ENCODE measurements at places on chromosomes 7 and 10. TPM values are rescaled to one million over a fixed set of nuclear protein-coding genes. Genes with fewer than 3 reads are reported as not detected.

Gene HOXA7
- polyA plus RNA-seq = 14.2 TPM

DNA sequence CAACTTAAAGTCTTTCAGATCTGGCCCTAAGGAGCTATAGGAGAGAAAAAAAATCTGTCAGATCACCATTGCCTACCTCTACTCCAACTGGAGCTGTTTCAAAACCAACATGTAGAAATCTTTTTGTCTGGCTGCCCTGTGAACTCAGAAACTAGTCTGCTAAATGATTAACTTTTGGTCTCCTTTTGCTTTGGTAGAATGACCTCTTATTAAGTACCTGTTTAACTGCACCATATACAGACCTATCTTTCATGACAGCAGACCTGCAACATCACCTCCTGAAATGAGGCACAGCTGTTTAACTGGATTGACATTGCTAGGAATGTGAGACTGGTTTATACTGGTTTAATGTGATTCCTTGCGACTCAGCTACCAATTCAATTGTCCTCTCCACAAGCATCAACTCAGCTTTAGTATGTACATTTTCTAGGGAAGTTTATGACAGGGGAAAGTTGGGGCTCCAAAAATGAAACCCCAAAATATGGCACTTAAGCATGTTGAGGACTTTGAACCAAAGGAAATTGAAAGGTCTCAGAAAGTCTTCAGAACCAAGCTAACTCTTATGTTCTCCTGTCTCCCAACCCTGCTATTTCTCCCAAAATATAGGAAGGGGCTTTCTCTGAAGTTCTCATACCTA lies 1.8 kb downstream of the CYP3A43 start:
- no peak for DNase-seq

GRCh38 chr10:30821261-30821993 lies 191.9 kb upstream of the LYZL2 start:
- DNase-seq = no peak

Gene DNAJC2
- 16.7 TPM for polyA plus RNA-seq

GRCh38 chr7:154767821-154768415 lies 235.0 kb downstream of the PAXIP1 start:
- no peak for DNase-seq

Gene SLC26A3
- 0.03 TPM for polyA plus RNA-seq

GRCh38 chr7:28774261-28774988 lies 183.7 kb downstream of the TRIL start:
- DNase-seq = no peak

DNA sequence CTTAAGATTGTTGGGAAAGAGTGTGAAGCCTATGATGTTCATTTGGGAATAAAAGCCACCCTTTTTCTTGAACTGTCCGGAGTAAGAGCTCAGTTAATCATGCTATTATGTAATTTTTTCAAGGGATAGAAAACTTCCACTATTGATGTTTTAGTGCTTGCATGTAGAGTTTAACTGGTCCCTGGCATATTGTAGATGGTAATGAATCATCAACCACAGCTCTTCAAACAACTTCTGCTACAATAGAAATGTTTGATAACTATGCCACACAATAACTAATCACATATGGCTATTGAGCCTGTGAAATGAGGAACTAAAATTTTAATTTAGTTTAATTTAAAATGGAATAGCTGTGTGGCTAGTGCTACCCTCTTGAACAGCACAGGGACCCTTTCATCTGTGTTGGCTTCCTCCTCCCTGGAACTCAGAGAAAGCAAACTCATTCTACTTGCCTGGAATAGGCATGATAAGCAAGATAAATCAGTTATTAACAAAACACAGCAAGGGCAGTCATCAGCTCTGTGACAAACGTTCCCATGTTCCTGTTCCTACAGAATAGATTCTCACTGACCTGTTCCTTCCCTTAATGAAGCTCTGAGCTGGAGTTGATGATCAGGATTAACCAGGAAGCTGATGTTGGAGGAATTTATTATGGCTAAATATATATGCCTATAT lies 4.9 kb upstream of the SRI start:
- no peak for DNase-seq

- no peak for DNase-seq
These were observed 23.9 kb downstream of the RPA3 start for GRCh38 chr7:7694542-7694941.

Gene TLX1
- not detected for polyA plus RNA-seq

Gene CCDC146
- 6.6 TPM for polyA plus RNA-seq

- no peak for DNase-seq
These were observed 1.0 kb downstream of the SEPHS1 start for GRCh38 chr10:13347043-13347499.

DNA sequence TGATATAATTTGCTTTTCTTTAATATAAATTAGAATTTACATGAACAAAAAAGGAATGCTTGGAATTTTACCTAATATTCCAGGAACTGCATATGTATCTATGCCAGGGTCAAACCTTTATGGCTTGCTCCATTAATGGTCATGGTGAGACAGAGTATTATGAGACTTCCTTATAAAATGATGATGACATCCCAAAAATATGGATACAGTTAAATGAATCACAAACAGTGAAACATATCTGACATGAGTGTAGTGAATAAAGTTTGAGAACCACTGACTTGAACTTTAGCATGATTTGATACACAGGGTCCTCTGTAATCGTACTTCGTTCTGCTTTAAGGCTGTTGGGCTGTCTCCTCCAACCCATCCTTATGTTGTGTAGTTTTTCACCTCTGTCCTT lies 51.8 kb downstream of the MARCHF5 start:
- no peak for DNase-seq

Gene GLRX3
- 51.0 TPM for polyA plus RNA-seq

Gene STAG3
- polyA plus RNA-seq = 0.61 TPM

- DNase-seq = no peak
These were observed 255.0 kb downstream of the BMPER start for GRCh38 chr7:34160261-34160752.

Gene NEUROD6
- not detected for polyA plus RNA-seq

Gene CABCOCO1
- 0.61 TPM for polyA plus RNA-seq

- DNase-seq = no peak
These were observed at the start of gene PGAM2 for GRCh38 chr7:44065431-44066110. Gene PGAM2, minus strand, starts transcription at chr7:44065567. Its CDS starts 38 bp downstream, at chr7:44065529.

DNA sequence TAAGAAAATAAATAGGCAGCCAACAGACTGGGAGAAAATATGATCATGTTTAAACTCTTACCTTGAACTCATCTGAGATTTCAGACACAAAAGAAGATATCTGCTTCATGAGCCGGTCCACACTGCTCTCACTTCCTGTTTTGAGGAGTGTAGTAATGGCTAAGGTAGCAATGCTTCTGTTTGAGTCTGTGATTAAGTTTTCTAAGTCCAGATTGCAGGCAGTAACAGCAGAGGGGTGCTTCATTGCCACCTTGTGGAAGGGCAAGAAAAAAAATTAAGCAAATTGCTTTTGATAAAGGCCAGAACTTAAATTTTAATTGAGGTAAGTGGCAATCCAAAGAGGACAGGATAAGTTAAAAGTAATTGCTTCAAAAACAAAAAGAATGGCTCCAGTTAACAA lies 69.1 kb downstream of the MEST start:
- DNase-seq = no peak

DNA sequence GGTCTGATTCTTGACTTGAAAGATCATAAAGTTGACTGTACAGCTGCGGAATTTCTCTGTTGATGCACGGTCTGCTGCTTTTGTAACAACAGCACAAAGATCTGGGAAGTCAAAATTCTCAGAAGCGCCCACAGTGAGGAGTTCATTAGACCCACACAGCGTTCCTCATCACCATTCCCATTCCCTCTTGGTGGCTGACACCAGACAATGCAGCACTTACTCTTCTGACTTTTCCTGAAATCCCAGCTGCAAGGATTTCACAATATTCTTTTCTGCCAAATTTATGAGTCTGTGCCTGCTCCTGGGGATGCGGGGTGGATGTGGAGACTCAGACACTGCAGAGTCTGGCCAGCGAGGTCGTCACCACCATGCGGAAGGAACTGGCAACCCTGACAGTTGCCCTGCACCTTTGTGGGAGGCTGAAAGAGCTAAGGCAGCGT lies 233.9 kb downstream of the FANK1 start:
- DNase-seq = no peak

Gene WIPF3
- 3.4 TPM for polyA plus RNA-seq

- no peak for DNase-seq
These were observed 58.0 kb downstream of the PDSS1 start for GRCh38 chr10:26755443-26755903.

Measured in urinary bladder (tissue), 4 donors.